ENCODE measurements at places on chromosomes 12 and 14.
A peak's percentile ranks its signal among the peaks of the same experiment; 100 is the strongest.

GRCh38 chr12:58104351-58104755 is 163.0 kb downstream of the ATP23 start:
- no peak for DNase-seq

DNA sequence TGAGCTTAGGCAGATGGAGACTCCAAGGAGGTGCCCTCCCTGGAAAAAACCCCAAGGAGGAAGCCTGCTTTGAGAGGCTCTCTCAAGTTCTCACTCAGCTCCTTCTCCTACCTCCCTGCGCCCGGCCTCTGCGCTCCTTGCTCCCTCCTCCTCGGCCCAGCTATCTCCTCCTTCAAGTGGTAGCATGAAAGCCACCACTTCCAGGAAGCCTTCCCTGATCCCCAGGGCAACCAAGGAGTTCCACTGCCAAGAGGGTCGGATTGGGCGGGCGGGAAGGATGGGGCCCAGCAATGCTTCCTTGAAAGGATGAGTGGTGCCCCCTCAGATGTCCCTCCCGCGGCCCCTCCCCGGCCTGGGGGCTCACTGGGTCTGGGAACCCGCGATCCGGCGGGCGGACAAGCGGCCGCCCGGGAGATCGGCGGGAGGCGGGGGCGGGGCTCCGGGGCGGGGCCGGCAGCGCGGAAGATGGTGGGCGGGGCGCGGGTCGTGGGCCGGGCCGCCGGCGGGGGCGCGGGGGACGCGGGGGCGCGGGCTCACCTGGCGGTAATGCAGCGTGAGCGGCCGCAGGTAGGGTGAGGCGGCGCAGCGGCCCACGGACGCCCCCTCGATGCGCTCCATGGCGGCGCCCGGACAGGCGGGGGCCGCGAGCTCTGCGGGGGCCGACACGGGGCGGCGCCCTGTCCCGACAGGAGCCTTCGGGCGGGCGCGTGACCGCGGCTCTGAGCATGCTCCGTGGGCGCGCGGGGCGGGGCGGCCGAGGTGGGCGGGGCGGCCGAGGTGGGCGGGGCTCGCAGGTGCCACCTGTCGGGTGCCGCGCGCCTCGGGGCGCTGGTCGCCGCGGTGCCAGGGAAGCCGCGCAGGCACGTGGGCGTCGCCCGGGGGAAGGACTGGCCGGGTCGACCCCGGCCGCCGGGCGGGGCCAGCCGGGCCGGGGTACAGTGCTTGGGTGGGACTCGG is at the start of gene NUDT14:
Gene NUDT14, minus strand, starts transcription at position 721 of the 957 bp plus-strand sequence. Its CDS starts 103 bp downstream, at position 618.
- DNase-seq = peak; percentile 10

DNA sequence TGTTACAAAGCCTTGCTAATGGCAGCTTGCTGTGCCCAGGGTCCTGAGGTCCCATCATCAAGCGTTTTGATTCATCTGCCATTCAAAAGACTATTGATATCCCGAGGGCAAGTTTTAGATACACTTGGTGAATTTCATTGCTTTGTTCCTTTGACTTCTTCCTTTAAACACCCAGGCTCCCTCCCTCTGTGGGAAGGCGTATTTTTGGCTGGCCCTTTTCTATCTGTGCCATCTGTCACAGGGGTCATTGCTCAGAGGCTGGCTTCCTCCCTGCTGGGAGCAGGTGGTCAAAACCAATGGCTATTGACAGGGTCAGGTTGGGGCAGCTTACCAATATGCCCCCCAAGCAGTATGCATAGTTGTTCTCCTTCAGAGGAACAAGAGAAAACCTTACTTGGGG is 40.0 kb downstream of the SCN8A start:
- DNase-seq = no peak

DNA sequence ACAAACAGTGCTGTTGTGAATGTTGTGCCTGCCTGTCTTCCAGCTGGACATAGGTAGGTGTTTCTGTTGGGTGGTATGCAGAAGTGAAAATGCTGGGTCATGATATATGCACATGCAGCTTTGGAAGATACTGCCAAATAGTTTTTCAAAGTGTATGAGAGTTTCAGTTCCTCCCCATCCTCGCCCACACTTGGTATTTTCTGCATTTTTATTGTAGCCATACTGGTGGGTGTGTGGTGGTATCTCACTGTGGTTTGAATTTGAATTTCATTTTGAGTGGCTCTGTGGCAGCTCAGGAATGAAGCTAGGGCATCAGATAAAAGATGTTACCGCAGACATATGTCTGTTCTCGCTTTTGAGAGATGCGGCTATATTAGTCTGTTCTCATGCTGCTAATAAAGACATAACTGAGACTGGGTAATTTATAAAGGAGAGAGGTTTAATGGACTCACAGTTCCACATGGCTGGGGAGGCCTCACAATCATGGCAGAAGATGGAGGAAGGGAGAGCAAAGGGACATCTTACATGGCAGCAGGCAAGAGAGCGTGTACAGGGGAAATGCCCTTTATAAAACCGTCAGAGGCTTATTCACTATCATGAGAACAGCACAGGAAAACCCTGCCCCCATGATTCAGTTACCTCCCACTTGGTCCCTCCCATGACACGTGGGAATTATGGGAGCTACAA is 183.1 kb downstream of the CAND1 start:
- no peak for DNase-seq

GRCh38 chr12:98359856-98360255 is 155.5 kb upstream of the TMPO start:
- no peak for DNase-seq

DNA sequence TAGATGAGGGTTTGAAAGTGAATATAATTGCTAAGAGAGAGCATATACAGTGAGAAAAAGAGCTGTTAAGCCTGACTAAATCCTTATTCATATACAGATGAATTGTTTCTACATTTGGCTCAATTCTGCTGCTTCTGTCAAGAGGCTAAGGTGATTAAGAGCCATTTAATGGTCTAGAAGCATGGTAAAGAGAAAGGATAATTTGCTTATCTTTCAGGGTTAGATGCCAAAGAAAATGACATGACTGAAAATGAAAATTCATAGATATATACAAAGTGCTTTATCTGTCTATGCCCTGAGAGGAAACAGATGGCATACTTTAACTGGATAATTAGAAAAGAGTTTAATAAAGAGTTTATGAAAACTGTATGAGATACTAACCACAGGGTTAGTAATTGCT is 834.9 kb downstream of the SLC6A15 start:
- DNase-seq = peak; percentile 43

- no peak for DNase-seq
Measured at GRCh38 chr12:131507094-131507493, 203.8 kb upstream of the SFSWAP start.

DNA sequence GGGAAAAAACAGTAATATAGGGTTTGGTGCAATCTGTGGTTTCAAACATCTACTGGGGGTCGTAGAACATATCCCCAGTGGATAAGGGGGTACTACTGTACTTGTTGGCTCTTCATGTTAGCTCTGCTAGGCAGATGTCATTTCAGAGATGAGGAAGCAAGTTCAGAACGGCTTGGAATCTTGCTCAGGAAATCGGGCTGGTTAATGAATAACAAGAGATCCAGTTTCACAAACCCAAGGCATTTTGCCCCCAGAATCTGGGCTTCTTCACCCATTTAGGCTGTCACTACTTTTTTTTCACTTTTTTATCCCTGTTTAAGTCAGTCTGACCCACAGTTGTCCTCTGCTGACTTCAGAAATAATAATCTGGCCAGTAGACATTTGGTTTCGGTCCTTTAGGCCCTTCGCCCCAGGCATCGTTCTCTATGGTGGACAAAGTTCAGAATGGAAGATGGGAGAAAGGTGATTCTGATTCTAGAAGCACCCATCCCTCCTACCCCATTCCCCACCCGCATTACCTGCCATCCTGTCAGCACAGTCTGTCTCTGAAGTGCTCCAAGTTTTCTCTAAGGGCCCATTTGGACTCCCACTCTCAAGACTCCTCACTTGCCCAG is 4.5 kb downstream of the SUOX start:
- no peak for DNase-seq
